Caudate nucleus (tissue), 63 donors: ENCODE measurements at places on chromosomes 5 and 9.

- DNase-seq, result no peak
Measured at GRCh38 chr9:134319306-134320125, 6.7 kb upstream of the RXRA start.

- no peak for DNase-seq
Measured at GRCh38 chr9:6667633-6668280, 22.2 kb upstream of the GLDC start.

DNA sequence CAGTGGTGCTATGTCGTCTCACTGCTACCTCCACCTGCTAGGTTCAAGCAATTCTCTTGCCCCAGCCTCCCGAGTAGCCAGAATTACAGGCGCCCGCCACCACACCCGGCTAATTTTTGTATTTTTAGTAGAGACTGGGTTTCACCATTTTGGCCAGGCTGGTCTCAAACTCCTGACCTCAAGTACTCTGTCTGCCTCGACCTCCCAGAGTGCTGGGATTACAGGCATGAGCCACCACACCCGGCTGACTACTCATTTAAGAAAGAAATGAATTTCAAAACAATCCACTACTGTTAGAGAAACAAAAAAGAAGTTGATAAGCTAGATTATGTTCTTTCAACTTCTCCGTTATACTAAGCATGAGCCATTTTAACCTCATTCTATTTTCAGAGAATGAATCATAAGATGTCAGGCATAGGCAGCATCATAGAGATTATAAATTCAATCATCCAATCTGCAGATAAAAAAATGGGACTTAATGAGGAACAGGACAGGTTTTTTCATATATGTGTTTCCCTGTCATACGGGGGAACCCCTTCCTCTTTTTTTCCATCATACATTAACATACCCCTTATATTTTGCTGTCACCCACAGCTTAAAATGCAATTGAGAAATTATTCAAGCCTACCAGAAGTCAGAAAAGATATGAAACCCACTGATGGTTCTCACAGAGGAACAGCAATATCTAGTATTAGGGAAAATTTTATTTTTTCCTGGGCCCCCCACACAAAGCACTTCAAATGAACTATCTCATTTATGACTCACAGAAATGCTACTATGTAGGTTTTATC is 26.5 kb upstream of the ADRB2 start:
- DNase-seq, result no peak

DNA sequence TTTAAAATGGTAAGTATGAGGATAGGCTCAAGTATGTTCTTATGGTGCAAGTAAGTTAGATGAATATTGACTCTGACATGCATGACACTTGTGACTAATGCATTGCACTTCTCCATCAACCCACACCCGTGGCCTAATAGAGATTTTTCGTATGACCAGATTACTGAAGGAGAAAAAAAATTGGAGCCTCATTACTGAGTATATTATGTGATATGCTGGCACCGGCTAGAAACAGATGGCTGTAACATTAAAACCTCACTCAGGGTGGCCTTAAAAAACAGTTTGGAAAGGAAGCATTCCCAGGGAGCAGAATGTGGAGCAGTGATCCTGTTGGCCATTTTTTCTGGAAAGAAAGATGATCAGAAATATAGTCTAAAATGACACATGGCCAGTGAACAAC is 766.4 kb downstream of the PRELID2 start:
- no peak for DNase-seq

DNA sequence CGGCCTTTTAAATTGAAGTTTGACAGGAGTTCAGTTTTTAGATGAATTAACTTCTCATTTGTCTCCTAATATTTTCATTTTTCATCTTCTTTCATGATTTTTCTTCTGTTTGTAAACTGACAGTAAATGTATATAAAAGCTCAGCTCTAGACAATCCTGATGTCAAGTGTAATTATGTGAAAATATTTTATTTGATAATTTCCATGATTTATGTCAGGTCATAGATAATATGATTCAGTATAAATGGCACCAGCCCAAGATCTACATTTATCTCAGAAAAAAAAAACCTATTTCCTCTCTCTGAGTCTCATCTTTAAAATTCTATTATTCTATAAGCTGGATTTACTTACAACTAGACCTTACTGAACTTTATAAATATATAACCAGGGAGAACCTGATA is 115.7 kb downstream of the MUSK start:
- no peak for DNase-seq

DNA sequence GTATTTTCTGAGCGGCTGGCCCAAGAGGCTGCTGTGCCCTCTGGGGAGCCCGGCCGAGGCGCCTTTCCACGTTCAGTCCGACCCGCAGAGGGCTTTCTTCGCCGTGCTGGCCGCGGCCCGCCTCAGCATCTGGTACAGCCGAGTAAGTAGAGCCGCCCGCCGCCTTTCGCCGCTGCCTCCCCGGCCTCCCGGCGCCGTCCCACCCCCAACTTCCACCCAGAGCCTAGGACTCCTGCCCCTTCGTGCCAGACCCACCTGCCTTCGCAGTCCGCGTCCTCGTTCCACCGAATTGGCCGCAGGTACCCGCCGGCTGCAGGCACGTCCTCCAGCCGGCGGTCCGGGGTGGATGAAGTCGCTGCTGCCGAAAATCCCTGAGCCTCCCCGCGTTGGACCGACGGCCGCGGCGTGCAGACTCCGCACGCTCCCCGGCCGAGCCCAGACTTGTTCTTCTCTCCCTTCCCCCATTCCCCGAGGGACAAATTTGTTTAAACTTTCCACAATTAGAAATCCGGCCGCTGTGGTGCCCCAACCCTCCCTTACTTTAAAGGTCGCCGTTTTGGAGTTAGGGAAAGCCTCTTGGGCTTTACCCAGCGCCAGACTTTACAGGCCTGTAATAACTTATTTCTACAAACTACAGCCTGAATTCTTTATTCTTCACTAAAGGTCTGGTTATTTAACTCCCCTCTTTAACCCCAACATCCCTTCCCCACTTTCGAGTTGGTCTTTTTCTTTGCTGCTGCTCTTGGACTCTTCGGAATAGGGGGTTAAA is 589 bp downstream of the RIC1 start:
- DNase-seq, result peak; percentile 58

GRCh38 chr5:97986069-97986468 is 787.4 kb upstream of the RGMB start:
- no peak for DNase-seq

DNA sequence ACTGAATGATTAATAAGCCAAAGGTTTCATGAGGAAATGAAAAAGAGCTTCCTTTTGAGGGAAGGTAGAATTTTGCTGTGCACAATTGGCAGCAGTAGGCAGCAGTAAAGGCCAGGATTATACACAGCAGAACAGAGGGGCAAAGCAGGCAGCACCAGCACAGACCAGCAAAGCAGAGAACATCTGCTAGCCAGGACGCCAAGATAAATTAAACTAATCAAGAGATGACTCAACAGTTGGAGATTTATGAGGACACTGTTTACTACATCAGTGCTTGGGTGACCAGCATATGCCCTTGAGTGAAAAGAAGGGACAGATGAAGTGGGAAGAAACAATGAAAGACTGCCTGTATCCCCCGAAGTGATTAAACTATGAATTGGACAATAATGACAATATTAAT is 871.4 kb upstream of the CDH10 start:
- no peak for DNase-seq

GRCh38 chr9:90455316-90455715 is 187.3 kb downstream of the DIRAS2 start:
- DNase-seq, result no peak

DNA sequence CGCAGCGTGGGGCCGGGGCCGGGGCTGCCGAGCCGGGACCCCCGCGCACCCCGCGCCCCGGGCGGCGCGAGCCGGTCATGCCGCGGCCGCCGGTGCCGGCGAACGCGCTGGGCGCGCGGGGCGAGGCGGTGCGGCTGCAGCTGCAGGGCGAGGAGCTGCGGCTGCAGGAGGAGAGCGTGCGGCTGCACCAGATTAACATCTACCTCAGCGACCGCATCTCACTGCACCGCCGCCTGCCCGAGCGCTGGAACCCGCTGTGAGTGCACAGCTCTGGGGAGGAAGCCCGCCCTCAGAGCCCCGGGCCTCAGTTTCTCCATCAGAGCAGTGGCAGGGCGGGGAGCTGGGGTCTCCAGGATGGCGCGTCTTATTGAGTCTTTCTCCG is 335 bp downstream of the GALNT12 start:
- DNase-seq, result no peak

- no peak for DNase-seq
Measured at GRCh38 chr9:88429595-88430430, 41.6 kb downstream of the SPIN1 start.

- no peak for DNase-seq
Measured at GRCh38 chr9:74948937-74949336, 3.8 kb downstream of the C9orf40 start.

GRCh38 chr9:112364761-112365160 is 15.1 kb upstream of the HSDL2 start:
- no peak for DNase-seq

- no peak for DNase-seq
Measured at GRCh38 chr5:31273631-31274378, 80.3 kb downstream of the CDH6 start.

DNA sequence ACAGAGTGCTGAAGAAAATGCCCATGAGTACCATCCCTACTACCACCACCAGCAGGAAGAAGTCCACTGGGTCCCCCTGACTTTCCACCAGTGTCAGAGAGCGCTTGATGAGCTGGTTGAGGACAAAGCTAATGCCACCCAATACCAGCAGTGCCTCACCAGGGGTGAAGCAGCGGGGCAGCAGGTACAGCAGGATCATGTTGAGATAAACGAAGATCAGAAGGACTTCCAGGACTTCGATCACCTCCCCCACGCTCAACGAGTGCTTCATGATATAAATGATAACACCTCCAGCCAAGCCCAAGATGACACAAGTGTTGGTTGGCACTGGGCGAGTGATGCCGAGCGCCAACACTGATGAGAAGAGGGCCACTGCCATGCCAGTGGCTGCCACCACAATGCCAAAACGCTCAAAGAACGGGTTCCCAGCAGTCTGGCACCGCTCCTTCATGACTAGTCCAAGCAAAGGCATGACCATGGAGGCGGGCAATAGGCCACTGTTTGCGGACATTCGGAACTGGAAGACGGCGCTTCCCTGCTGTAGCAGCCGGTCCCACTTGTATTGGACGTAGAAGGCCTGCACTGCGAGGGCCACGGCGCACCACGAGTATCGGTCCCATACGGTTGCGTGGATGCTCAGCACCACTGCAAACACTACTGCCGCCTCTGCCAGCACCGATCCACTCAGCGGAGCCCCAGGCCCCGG is 679 bp downstream of the DOLK start:
- no peak for DNase-seq

- no peak for DNase-seq
Measured at GRCh38 chr5:92418341-92418740, 1035.2 kb upstream of the ARRDC3 start.

DNA sequence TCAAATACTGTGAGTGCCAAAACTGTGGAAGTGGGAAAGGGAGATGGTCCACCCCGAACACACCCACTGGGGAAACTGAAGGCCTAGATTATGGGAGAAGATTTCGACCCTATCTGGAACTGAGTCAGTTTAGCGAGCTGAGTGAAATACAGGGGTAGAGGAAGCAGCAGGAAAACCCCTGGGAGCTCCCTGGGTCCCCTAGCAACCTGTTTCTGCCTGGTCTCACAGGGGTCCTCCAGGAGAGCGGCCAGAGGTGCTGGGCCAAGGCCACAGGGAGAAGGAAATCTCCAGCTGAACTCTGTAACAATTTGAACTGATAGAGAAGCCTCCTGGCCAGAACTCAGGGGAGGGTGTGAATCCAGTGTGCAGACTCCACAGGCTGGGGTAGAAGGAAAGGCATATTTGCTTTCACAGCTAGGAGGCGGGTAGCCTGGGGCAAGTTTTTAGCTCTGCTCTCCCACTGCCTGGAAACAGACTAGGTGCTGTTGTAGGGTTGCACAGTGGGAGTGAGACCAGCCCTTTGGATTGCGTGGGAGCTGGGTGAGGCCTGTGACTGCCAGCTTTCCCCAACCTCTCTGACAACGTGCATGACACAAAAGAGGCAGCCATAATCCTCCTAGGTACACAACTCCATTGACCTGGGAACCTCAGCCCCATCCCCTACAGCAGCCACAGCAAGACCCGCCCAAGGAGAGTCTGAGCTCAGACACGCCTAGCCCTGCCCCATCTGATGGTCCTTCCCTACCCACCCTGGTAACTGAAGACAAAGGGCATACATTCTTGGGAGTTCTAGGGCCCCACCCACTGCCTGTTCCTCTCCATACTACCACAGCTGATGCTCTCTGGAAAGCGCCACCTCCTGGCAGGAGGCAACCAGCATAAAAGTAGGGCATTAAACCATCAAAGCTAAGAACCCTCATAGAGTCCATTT is 78.8 kb upstream of the GPBP1 start:
- DNase-seq, result no peak

DNA sequence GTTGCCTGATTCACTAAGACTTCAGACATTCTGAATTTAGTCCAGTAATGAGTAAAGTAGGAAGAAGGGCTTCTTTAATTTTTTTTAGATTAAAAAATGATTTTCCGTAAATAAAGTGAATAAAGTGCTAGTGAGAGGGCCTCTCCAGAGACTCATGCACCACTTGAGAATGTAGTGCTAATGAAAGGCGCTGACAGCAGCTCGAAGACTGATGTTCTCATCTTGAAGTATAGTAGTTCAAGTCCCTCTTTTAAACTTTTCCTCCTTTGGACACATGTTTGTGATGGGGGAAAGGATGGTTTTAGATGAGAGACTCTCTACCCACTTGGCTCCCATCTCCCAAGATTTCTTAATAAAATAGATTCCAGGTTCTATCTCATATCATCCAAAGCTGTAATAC is 48.5 kb downstream of the G3BP1 start:
- DNase-seq, result no peak

DNA sequence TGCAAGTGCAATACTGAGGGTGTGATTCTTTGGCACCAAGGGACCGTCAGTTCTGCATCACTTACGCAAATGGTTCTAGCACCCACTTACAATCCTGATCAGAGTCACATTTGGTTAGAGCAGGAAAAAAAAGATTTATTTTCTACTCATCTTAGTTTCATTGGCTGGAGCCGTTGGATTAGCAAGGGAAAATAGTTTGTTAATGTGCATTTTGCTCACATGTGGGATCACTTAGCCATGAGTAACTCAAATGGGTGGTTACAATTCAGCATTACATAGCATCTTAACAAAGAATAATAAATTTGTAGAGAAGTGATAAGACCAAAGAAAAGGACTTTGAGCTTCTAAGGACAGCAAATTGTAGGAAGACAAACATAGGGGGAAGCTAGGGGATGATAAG is 216.9 kb downstream of the AUH start:
- no peak for DNase-seq
